ENCODE measurements at places on chromosomes 2 and 18. TPM values are rescaled to one million over a fixed set of nuclear protein-coding genes. Genes with fewer than 3 reads are reported as not detected.

CLEC4F gene
- not detected for total RNA-seq

SERPINB7 gene
- total RNA-seq, result not detected

CSRNP3 gene
- 2.0 TPM for total RNA-seq

TUBA4B gene
- total RNA-seq, result under 0.01 TPM
